ENCODE measurements at places on chromosomes 5 and 9.

GRCh38 chr9:78677326-78677725 is 380.4 kb downstream of the PSAT1 start:
- DNase-seq, result no peak

- DNase-seq, result peak; percentile 54
Measured at GRCh38 chr9:113993838-113994540, 84.1 kb downstream of the AMBP start.

DNA sequence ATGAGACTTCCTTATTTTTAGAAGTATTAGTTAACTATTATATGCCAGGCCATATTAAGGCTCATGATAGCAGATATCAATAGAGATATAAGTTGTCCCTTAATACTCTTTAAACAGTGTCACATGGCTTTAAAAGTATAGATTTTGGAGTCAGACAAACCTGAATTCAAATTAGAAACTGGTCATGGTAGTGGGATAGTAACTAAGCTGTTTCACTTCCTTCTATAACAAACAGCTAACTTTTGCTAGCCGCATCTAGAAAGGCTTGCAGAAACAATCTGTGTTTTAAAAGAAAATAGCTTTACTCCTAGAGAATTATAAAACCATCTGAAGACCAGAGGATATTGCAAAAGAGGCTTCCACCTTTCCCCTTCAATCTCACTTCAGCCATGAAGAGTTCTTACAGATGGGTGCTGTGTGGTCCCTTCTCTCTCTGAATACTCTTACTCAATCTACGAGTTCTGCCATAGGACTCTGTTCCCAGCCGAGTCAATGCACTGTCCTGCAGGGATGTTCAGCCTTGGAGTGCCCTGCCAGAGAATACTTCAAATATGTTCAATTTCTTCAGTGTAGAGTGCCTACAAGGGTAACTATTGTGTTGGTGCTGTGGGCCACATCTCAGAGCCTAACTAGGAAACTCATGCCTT is 810.2 kb downstream of the EFNA5 start:
- DNase-seq, result no peak

DNA sequence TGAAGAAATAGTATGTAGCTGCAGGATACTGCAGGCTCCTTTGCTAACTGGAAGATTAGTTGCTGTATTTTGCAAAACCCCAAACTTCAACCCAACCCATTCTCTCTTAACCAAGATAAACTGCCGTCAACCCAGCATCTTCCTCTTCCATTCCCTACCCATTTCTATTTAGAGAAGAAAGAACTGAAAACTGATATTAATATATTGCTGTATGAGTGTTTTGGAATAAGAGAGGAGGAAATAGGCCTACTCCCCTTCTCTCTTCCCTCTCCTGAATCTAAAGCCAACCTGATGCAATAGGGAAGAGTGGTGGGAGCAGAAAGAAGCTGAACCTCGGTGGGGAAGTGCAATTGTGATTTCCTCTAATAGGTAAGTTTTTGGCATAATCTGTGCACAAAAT is 83.7 kb downstream of the TMEM215 start:
- no peak for DNase-seq

- DNase-seq, result no peak
Measured at GRCh38 chr9:95870906-95871305, 4.6 kb upstream of the ERCC6L2 start.

GRCh38 chr5:21419383-21419782 is 1431.4 kb upstream of the CDH18 start:
- no peak for DNase-seq

GRCh38 chr5:99061711-99062110 is 132.9 kb upstream of the CHD1 start:
- DNase-seq, result no peak

- peak; percentile 55 for DNase-seq
Measured at GRCh38 chr9:99130069-99130468, 25.2 kb downstream of the TGFBR1 start.

DNA sequence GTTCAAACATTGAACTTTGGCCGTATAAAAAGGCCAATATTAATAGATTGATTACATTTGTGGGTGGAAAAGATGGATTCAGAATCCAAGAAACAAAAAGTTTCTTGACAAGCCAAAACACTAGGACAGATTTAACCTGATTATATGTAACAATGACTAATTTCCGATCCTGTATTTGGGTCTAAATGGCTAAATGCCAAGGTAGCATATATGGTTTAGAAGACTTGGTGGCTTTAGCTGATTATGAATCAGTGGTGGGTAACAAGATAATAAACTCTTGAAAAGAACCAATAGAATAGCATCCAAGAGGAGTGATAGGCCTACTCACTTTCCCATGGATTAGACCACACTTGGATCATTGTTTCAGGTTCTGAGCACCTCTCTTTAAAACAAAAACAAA is 21.8 kb upstream of the ANP32B start:
- peak; percentile 74 for DNase-seq

GRCh38 chr9:137647096-137647714 is 28.4 kb downstream of the EHMT1 start:
- peak; percentile 53 for DNase-seq

- DNase-seq, result no peak
Measured at GRCh38 chr5:139855451-139855850, 59.8 kb downstream of the PSD2 start.

GRCh38 chr5:43429016-43429415 is 16.8 kb upstream of the CCL28 start:
- no peak for DNase-seq

DNA sequence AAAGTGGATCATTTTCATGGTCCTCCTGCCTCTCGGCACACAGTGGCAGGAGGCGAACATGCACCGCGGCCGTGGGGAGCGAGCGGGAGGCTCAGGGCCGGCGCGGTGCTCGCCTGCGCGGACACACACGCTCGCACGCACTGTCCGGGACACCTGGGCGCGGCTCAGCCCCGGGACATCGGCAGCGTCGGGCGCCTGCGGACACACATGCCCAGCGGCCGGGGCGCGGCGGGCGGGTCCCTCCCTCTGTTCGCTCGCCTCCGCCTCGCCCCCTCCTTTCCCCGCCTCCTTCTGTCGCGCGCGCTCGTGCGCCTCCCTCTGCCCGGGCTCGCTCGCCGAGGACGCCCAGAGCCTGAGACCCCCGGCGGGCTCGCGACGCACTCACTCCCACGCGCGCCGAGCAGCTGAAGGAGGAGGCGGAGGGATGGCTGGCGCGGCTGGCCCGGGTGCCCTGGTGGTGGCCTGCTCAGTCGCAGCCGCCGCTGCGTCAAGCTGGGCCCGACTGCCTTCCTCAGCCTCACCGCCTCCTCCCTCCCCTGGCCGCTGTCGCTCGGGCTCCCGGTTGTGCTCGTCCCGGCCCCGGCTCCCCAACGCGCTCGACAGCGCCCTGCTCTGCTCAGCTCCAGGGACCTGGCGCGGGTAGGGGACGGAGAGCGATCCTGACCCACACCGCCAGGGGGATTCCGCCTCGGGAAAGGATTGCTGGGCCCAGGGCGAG is at the start of gene FRMD3:
TSS of gene FRMD3 (minus strand) at position 230 of the 718 bp plus-strand sequence. CDS start at position 60, 170 bp downstream.
- peak; percentile 62 for DNase-seq

GRCh38 chr9:126125577-126125976 is 201.1 kb upstream of the MVB12B start:
- no peak for DNase-seq

GRCh38 chr5:94544031-94544650 is 74.3 kb downstream of the KIAA0825 start:
- DNase-seq, result peak; percentile 68

DNA sequence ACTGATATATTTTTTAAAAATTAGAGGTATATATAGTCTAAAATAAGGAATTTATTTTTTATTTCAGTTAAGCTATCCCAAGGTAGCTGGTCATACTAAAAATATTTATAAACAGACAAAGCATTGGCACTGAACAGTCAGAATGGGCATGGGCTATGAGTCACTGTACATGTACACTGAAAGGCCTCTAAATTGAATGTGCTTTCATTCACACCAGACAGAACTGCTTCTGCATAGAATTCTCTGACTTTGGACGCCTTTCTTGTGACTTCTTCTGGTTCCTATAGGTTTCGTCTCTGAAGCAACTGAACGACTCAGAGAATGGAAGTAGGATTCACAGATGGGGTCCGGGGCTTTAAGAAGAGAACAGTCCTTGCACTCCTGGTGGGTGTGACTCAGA is 394.8 kb upstream of the MEF2C start:
- no peak for DNase-seq

- DNase-seq, result no peak
Measured at GRCh38 chr9:134283111-134283515, 43.1 kb upstream of the RXRA start.

GRCh38 chr5:132327252-132327955 is 33.2 kb downstream of the SLC22A4 start:
- DNase-seq, result peak; percentile 67

DNA sequence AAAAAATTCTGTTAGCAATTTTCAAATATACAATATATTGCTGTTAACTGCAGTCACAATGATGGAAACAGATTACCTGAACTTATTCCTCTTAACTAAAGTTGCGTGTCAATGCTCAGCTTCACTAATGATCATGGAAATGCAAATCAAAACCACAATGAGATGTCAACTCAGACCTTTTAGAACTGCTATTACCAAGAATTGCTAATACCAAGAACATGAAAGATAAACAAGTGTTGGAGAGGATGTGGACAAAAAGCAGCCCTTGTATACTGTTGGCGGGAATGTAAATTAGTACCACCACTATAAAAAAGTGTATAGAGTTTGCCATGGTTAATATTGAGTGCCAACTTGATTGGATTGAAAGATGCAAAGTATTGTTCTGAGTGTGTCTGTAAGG is 1409.7 kb upstream of the CDH18 start:
- no peak for DNase-seq

GRCh38 chr9:19783500-19783899 is 5.3 kb downstream of the SLC24A2 start:
- no peak for DNase-seq

GRCh38 chr5:176319827-176320554 is 41.6 kb downstream of the KIAA1191 start:
- DNase-seq, result peak; percentile 25

- DNase-seq, result peak; percentile 80
Measured at GRCh38 chr5:142587354-142587965, 98.4 kb downstream of the FGF1 start.

- DNase-seq, result peak; percentile 43
Measured at GRCh38 chr9:37840560-37841194, 40.1 kb downstream of the DCAF10 start.
